ENCODE measurements at places on chromosomes 1 and 21.

GRCh38 chr1:58621391-58621790 is 44.3 kb upstream of the TACSTD2 start:
- no peak for DNase-seq

GRCh38 chr1:198524556-198524955 is 15.9 kb downstream of the ATP6V1G3 start:
- no peak for DNase-seq

- no peak for DNase-seq
Measured at GRCh38 chr21:20645344-20645743, 352.9 kb upstream of the NCAM2 start.

GRCh38 chr1:210702506-210702905 is 373.8 kb downstream of the HHAT start:
- DNase-seq = no peak

- no peak for DNase-seq
Measured at GRCh38 chr1:41341365-41341683, 19.9 kb upstream of the FOXO6 start.

DNA sequence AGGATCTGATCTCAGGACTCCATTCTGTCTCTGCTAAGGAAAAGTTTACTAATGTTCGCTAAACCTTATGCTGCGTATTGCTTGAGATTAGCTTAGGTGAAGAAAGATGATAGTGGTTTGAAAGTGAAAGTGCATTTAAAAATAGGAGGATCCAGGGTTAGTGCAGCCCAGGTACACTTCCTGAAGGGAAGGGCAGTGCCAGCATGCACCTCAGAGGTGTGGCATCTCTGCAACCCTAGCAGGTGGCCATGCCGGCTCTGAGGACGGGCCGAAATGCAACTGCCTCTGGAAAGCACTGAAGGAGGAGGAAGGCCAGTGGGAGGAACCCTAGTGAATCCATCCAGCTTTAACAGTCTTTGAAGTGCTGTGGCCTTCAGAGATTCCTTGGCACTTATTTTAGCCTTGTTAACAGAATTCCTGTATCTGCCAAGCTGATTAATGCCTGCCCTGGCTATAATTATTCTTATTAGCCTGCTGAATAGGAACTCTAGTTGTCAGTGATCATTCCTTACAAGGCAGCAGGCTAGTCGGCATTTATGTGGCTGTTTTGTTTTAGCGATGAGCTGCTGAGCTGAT is 5.5 kb downstream of the PTGFRN start:
- no peak for DNase-seq

GRCh38 chr1:150789396-150789795 is 18.7 kb downstream of the CTSK start:
- no peak for DNase-seq

GRCh38 chr1:204746838-204747442 is 61.4 kb upstream of the LRRN2 start:
- DNase-seq = peak; percentile 6

- DNase-seq = peak; percentile 22
Measured at GRCh38 chr1:155379631-155380090, 59.0 kb downstream of the RUSC1 start.

DNA sequence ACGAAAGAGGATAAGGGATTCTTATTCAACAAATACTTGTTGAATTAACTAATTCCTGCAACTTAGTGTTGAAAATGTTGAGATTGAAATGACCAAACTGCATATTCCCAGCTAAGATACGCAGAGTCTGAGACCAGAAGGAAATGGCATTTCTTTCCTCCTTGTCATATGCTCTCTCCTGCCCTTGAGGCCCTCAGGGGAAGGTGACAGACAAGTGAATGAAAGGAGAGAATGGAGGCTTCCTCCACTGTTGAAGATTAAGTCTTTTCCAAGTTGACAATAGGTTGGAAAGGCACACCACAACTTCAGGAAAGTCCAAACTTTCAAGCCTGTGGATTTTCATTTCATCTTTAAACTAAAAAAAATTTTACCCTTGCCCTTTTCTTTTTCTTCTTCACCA is 3.1 kb upstream of the ZNF697 start:
- no peak for DNase-seq

DNA sequence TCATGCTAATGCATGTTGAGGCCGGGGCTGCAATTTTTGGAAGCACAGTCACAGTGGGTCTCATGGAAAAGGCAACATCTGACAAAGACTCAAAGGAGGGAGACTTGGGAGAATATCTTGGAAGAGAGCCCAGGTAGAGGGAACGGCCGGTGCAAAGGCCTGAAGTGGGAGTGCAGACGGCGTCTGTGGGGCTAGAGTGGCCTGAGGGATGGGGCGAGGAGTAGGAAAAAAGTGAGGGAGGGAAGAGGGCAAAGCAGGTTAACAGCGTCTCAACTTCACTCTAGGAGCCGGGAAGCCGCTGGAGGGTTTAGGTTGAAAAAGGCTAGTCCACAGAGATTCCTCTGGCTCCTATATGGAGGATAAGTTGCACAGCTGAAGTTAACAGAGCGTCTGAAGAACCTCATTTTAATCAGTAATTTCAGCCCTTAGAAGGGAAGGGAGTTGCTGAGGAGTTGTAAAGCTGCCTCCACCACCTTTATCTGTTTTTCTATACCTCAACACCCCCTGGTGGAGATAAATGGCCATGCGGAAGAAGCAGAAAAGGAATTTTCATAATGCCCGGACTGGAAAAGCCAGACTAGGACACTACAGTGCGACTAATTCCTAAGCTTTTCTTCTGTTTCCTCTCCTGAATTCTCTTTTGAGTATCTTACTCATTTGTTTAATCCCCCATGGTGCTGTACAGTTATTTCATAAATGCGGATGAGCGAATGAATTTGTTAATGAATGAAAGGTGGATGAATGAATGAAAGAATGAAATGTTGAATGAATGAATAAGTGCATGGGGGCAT is 78.7 kb upstream of the ZNF281 start:
- DNase-seq = peak; percentile 70

GRCh38 chr1:17612831-17613230 is 73.3 kb downstream of the ARHGEF10L start:
- no peak for DNase-seq

GRCh38 chr1:197224160-197224559 is 43.9 kb upstream of the CRB1 start:
- DNase-seq = no peak
